ENCODE measurements at places on chromosomes 5 and 9.

DNA sequence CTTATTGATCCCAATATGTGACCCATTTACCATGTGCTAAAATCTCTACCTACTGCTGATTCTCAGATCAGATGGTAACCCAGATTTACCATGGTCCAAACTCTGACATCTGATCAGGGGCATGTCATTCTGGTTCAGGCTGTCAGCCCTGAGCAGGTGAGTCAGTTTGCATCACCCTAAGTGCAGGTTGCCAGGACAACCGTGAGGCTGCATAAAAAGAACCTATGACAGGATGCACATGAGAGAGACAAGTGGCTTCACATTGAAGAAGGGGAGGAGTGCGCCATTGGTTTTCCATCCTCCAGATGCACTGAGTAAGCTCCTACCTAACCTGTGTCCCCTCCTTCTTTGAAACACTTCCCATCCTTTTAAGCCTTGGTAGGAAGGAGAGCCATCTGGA, 801 bp upstream of the PRSS3 start:
- DNase-seq: no peak

DNA sequence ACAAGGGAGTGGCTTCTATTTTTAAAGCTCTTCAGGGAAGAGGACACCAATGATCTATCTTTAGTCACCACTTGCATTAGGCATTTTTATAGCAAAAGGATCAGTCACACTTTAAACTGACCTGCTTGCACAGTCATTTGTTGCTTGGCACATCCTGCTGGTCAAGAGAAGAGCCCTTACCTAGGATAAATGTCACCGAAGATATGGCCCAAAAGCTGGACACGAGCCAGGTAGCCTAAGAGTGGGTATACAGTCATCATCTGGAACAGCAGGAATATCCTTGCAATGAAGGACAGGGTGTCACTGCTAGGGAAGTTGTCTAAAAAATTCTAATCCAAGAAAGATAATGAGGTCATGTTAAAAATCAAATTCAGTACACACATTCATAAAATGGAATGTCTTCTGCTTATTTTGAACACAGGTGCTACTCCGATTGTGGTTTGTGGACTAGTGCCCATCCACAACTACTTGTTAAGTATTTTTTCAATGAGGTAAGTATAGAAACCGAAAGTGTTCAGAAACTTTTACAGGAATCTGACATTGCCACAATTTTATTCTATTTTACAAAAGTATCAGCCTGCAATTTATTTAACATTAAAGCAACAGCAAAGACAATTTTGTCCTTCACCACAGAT, 78.4 kb downstream of the SLC38A9 start:
- DNase-seq: no peak

DNA sequence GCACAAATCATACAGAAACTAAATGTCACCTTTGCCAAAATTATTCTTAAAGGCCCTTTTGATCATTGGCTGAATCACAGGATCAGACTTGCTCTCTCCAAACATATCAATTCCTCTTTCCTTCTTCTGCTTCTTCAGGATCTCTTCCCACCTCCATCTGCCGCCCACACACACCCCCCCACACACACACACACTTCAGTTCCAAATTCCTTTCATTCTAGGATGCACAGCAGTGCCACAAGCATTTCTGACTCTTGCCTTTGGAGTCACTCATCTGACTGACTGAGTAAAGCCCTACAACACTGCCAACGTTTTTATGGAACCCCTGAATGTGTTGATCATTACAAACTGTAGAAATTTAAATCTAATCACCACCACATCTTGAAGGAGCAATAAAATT, 22.9 kb downstream of the DNAH5 start:
- no peak for DNase-seq

DNA sequence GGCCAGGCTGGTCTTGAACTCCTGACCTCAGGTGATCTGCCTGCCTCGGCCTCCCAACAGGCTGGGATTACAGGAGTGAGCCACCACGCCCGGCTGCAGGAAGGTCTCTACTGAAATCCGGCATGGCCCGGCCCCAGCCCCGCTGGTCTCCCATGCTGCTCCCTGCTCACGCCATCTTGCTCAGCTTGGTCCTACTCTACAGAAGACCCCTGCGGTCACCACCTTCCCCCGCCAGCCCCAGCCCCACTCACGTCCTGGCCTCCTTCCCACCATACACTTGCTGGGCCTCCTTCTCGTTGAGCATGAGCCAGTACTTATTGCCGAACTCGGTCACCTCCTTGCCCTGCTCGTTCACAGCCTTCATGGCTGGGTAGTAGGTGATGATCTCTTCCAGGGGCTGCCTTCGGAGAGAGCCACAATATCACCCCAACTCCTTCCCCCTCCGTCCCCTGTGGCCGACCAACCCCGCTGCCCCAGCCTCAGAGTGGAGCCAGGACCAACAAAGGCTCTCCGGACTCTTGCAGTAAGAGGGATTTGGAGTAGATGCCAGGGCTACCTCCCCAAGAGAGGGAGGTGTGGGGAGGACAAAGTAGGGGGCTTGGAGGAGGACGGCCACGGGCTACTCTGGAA, 4.0 kb downstream of the PTGES2 start:
- DNase-seq: no peak

- no peak for DNase-seq
These were observed 24.9 kb upstream of the CCDC112 start for GRCh38 chr5:115321309-115321708.

DNA sequence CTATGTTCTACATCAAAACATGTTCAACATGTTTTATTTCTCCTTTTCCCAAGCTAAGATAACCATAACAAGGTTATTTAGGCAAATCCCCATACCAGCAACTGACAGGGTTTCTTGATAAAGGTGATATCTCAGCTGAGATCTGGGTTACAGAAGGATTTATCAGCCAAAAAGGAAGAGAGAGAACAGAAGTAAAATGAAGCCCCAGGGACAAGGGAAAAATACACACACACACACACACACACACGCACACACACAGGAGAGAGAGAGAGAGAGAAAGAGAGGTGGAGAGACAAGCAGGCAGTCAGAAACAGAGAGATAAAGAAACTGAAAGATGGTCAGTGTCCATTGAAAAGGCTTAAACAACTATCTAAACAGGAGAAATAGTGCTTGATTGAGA, 19.7 kb upstream of the MLLT3 start:
- DNase-seq: no peak

GRCh38 chr5:172002840-172003512, 3.5 kb downstream of the FBXW11 start:
- no peak for DNase-seq

Data from activated CD4-positive, alpha-beta T cell treated with anti-CD3 and anti-CD28 coated beads, Interleukin-2, Interleukin-4, amounts not matched to agents 100 ng/mL and 50 ng/mL, durations not matched to agents 16 hours and 8 hours (primary cell).